ENCODE measurements at places on chromosomes 4 and X. TPM values are rescaled to one million over a fixed set of nuclear protein-coding genes. Genes with fewer than 3 reads are reported as not detected.

RAB39B gene
- total RNA-seq = 4.1 TPM

- no peak for DNase-seq
These were observed 431.2 kb upstream of the FAM47C start for GRCh38 chrX:36577006-36577405.

DNA sequence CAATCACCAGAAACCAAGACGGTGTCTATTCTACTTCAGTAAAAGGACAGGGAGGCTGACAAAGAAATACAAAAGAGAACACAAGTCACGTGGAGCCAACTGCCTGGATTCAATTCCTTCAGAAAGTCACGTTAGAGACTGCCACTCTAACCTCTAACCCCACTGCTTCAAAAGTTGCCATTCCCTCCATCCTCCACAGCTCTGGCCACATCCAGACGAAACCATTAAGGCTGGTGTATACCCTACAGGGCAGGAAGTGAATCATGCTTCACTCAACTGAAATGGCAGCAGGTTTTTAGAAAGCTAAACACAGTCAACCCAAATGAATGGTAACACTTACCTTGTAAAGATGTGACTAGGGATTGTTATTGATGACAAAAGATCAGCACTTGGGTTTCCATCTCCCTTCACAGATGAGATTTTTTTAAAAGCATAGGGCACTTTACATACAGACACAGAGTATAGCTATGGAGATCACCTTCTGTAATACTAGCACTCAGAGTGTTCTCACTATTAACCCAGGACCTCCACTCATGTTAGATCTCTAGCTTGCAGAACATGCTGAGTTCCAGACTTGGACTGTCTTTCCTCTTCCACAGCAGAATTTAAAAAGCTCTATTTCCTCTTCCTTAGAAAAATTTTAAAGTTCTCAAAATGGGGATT is 37.4 kb downstream of the MAML3 start:
- no peak for DNase-seq

DNA sequence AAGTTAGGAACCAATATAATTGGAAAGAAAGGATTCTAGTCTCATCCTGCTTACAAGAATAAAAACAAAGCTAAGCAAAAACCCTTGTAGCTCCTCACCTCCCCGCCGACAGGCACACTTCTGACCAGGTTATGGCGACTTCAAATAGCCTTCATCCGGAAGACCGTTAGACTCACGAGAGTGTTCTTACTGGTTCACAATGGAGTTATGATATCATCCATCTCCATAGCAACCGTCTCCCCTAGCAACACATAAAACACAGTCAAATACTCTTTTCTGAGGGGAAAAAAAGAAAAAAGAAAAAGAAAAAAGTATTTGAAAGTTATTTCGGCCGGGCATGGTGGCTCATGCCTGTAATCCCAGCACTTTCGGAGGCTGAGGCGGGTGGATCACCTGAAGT is at the start of gene IL13RA2:
TSS of gene IL13RA2 (minus strand) at position 162 of the 400 bp plus-strand sequence. CDS start 347 bp downstream, outside the sequence.
- no peak for DNase-seq

GRCh38 chr4:88758264-88758663 is 60.6 kb upstream of the NAP1L5 start:
- no peak for DNase-seq

NLRP2B gene
- total RNA-seq = not detected

DNA sequence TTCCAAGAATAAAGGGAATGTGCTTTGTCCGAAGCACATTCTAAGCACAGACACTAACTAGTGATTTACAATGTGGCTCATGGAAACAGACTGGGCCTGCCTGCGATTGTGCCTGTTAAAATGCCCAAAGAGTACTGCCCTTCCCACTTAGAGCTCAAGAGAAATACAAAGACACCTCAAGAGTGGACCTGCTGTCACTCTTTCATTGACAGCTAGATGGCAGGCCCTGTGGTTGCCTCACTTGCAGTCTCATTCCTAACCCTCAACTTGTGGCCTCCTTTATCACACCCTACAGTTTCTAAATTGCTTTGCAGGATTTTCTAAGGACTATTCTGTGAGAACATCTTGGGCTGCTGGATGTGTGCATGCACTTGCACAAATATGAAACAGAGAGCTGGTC is 331.0 kb upstream of the EMCN start:
- no peak for DNase-seq

- no peak for DNase-seq
These were observed 349.7 kb downstream of the NR3C2 start for GRCh38 chr4:148092316-148093014.

DSPP gene
- not detected for total RNA-seq

DNA sequence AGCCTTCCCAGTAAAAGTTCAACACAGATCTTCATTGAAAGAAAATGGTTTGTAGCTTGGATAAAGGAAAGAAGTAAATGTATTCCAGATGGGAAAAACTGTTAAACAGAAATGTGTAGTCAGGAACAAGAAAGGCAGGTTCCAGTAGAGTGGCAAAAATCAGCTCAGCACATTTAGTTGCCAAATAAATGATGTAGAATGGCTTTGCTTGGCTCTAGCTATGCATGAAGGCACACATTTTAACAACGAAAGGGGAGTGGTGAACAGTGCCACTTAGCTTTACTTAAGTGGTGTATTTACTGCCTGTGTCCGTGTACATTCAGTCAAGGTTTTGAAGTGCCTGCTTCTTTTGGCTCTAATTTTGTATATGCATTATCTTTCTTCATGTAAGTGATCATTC is 644.5 kb upstream of the ATOH1 start:
- DNase-seq = no peak
